Activated T-helper 2 cell treated with anti-CD3 and anti-CD28 coated beads, Interferon-gamma antibody, Interleukin-2, Interleukin-4, amounts not matched to agents 10 μg/mL and 5 μg/mL and 100 μg/mL, durations not matched to agents 14 hours and 24 hours and 36 hours (primary cell): ENCODE measurements at places on chromosomes 4 and X.

DNA sequence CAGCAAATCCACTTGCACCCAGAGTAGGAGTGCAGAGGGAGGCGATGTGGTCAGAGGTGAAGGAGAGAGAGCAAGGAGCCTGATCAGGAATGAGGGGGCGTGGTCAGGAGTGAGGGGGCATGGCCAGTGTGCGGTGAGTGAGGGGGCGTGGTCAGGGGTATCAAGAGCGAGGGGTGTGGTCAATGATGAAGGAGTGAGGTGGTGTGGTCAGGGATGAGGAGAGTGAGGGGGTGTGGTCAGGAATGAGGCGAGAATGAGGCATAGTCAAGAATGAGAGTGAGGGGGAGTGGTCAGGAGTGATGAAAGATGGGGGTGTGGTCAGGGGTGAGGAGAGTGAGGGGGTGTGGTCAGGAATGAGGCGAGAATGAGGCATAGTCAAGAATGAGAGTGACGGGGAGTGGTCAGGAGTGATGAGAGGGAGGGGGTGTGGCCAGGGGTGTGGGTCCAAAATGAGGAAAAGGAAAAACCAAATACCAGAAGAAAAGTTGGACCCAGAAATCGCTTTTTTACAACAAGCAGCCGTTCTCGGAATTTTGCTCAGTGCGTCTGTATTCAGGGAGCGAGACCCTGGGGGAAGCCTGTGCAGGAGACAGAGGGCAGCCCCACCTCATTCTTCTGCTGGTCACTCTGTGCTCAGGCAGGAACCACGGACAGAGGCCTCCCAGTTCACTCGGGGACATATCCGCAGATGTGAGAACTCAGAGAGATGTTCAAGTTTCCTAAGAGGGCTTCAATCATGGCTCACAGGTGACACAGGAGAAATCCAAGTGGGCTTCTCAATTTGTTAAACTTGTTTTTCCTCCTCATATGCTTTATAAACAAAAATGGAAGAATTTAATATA is 47.5 kb downstream of the MAGEA1 start:
- no peak for DNase-seq

GRCh38 chr4:7987148-7987989 is 47.7 kb upstream of the AFAP1 start:
- DNase-seq, result peak; percentile 62

- no peak for DNase-seq
Observed at GRCh38 chr4:118296729-118297128, 56.1 kb downstream of the PRSS12 start.

DNA sequence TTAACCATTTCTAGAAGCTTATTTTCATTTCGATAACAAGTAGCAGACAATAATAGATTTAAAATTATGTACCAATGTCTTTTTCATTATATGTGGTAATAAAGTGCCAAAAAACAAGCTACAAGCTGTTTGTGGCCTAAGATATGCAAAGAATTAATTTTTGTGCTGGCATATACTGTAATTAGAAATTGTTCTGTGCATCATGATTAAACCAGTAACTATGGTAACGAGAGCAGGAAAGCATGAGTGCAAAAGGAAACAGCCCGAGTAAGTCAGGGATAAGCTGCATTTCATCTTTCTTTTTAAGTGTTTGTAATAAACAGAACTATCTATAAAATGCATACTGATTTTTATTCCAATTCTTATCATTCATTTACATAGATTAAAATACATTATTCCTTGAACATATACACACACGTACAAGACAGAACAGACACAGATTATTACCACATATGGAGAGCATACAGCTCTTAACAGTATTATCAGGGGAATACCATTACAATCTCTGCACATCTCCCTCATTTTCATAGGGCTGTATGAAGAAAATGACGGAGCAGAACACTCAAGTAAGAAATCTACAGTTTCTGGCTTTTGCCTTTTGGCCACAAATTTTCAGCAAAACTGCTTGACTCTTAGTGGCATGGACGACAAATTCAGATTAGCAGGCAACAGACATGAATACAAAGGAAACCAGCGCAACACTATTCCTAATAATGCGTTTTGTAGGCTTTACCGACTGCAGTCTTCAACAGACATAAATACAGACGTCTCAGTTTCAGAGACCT is 121.3 kb upstream of the WDR17 start:
- no peak for DNase-seq

DNA sequence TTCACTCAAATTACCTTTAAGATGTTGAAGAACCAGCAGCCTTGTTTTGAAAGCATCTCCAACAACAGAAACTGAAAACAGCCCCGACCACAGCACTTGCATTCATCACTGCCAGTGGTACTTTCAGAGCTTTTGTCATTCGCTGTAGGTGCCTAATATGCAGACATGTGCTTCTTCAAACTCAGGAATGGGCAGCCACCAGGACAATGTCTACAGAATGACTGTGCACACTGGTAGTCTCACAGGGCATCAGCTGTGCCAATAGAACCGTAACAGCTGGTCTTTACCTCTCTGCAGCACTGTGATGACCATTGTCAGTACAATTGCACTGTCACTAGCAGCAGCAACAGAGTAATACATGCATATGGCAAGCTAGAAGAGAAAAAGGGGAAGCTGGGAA is 1149.7 kb downstream of the STPG2 start:
- DNase-seq, result no peak

- DNase-seq, result no peak
Observed at GRCh38 chr4:63922146-63922545, 487.1 kb downstream of the TECRL start.

DNA sequence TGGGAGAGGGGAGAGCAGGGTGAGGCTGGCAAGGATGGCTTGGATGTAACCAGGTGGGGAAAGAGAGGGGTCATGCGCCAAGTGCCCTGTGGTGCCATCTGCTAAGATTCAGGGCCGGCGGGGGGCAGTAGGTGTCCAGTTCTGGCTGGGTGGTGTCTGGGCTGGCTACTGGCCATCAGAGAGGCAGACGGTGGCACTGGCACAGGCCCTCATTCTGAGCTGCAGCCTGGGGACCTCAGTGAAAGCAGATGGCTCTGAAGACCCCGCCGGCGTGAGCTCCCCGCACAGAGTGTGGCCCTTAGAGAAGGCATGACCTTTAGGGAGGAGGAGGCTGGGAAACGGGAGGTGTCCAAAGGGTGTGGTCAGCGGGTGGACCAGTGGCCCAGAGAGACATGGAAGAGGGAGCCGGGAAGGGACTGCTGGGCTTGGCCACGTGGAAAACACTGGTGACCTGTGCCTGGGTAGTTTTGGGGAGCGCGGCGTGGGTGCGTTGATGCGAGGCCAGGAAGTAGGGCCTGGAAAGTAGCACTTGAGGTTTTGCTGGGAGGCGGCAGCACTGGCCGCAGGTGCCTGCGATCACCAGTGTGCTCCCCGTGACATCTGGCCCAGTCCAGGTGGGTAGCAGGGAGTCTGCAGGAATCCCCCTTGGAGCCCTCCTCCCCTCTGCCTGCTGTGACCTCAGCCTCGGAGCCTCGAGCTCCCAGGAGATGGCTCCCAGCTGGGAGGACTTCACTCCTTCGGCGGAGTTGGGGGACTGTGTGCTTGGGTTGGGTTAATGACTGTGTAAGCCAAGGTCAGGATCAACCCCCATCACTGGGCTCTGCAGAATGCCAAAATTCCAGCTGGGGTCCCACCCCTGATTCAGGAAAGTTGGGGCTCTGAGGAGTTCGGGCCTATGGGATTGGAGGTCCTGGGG is 9.3 kb upstream of the SH3TC1 start:
- DNase-seq, result no peak

DNA sequence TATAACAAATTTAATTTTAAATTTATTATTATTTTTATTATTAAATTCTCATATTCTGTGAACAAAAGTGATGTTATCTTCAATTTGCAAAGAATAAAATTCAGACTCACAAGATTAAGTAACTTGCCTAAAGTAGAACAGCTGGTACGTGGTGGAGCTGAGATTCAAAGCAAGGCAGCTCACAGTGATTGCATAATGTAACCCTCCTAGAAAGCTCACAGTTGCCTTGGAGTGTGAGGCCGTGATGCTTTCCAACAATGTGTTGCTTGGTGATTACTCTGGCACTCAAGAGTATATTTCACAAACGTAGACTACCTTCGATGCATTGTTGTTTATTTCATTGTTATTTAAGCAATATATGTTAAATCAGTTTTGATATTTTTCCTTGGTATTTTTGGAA is 1039.2 kb upstream of the PABPC4L start:
- no peak for DNase-seq

GRCh38 chrX:132488180-132488705 is 595 bp downstream of the MBNL3 start:
- DNase-seq, result no peak

GRCh38 chr4:15104825-15105224 is 102.5 kb downstream of the CPEB2 start:
- no peak for DNase-seq

DNA sequence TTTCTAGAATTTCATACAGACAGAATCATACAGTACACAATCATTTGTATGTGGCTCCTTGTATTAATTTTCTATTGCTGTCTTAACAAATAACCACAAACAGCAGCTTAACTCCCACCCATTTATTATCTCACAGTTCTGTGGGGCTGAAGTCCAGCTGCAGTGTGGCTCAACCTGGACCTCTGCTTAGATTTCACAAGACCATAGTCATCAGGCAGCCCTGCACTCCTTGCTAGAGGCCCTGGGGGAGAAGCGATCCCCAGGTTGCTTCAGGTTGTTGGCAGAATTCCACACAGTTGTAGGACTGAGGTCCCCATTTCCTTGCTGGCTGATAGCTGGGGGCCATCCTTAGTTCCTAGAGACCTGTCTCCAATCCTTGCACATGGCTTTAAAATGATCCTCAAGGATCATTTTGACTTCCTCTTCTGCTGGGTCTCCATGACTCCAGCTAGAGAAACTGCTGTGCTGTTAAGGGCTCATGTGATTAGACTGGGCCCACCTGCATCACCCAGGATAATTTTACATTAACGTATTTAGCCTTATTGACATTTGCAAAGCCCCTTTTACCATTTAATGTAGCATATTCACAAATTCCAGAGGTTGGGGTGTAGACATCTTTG is 60.9 kb upstream of the SMAD1 start:
- no peak for DNase-seq

GRCh38 chrX:39115166-39115565 is 313.9 kb downstream of the MID1IP1 start:
- DNase-seq, result no peak

GRCh38 chr4:187179086-187180058 is 455.7 kb upstream of the FAT1 start:
- DNase-seq, result no peak

- DNase-seq, result no peak
Observed at GRCh38 chrX:139382529-139382928, 148.0 kb upstream of the F9 start.

GRCh38 chrX:85288992-85289723 is 45.4 kb downstream of the ZNF711 start:
- no peak for DNase-seq

DNA sequence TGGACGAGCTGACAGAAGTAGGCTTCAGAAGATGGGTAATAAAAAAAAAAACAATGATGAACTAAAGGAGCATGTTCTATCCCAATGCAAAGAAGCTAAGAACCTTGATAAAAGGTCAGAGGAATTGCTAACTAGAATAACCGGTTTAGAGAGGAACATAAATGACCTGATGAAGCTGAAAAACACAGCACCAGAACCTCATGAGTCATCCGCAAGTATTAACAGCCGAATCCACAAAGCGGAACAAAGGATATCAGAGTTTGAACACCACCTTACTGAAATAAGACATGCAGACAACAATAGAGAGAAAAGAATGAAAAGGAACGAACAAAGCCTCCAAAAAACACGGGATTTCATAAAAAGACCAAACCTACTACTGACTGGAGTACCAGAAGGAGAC is 10.5 kb downstream of the NELFA start:
- DNase-seq, result no peak

DNA sequence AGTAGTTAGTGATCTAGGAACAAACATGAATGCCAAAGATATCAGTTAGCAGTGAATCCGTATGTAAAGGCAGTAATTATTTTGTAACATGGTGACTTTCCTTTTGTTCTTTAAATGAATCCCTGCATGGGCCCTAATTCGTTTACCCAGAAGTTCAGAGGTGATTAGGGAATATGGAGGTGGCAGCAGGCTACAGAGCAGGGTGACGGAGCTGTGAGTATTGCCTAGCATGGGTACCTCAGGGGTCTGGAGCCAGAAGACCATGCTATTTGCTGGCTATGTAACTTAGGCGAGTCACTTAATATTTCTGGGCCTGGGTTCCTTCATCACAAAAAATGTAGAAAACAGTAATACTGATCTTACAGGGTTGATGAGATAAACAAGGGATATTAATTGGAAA is 184.9 kb downstream of the ENOX2 start:
- no peak for DNase-seq

GRCh38 chr4:111066001-111066400 is 443.1 kb upstream of the PITX2 start:
- DNase-seq, result no peak

GRCh38 chr4:138954428-138954827 is 61.2 kb upstream of the NOCT start:
- DNase-seq, result no peak

GRCh38 chr4:66636349-66636748 is 909.0 kb downstream of the CENPC start:
- no peak for DNase-seq

DNA sequence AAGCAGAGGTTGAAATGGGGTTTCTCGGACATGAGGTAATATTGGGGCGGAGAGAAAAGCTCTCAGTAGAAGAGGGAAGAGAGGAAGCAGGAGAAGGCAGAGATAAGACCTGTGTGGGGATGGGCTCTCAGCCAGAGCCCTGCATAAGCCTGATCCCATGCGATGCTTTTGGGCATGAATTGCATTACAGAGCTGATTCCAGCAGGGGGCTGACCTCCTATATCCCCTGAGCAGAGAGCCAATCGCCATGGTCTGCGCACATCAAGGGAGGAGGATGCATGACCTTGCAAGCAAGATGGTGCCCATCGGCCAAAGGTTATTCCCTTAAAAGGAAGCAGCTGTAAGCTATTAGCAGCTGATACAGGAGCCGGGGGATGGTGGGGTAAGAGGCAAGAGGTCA is 7.6 kb downstream of the ANOS1 start:
- DNase-seq, result no peak

DNA sequence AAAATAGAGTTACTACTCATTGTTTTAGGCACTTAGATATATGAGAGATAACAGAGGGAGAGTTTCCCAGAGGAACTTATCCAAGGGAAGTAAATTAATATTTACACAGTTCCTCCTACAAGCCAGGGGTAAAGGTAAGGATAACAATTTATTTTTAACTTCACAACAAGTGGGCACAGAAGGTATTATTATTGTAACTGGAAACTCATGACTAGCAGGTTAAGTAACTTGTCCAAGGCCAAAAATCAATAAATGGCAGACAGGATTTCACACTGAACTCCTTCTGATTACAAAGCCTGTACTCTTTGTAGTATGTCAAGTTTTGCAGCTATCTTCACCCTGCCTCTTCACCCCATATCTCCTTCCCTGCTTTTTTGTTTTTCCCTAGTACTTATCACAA is 46.9 kb upstream of the F8A3 start:
- DNase-seq, result no peak

DNA sequence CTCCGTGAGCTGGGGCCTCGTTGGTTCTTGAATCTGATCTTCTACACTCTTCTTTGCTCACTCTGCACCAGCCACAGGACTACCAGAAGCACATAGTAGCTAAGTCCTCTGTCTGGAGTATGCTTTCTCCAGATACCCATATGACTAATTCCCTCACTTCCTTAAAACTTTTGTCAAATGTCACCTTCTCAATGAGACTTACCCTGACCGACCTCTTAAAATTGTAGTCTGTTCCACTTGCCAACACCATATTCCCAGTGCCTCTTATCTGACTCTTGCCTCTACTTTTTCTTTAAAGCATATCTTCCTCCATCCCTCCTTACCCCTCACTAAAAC is 10.0 kb downstream of the PARM1 start:
- DNase-seq, result no peak
